NCI-H526 treated with DMSO at 0.1 percent for 48 hours (cell line): ENCODE measurements at places on chromosomes 13 and 19.

- no peak for DNase-seq
Observed at GRCh38 chr19:51136851-51137551, 5.1 kb upstream of the SIGLEC7 start.

- no peak for DNase-seq
Observed at GRCh38 chr19:36100476-36100875, 10.5 kb upstream of the OVOL3 start.

- DNase-seq: no peak
Observed at GRCh38 chr13:34462843-34463242, 479.2 kb upstream of the NBEA start.

DNA sequence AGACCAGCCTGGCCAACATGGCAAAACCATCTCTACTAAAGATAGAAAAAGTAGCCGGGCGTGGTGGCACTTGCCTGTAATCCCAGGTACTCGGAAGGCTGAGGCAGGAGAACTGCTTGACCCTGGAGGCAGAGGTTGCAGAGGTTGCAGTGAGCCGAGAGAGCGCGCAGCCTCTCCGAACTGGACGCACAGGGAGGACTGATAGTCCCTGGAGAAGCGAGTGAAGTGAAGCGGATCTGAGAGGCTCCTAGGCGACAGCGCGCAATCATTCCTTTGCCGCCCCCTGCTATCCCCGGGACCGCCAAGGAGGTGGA, 233 bp downstream of the ZNF561 start:
- DNase-seq: no peak
